ENCODE measurements at places on chromosomes 16 and 17.
A peak's percentile ranks its signal among the peaks of the same experiment; 100 is the strongest.

- H3K36me3 ChIP-seq = no peaks in the 10 kb centered on the region
- H3K27me3 ChIP-seq = peaks cover 19% of the 10 kb centered on the region
- no peaks in the 10 kb centered on the region for H3K4me1 ChIP-seq
- DNase-seq = no peak
- no peak overlapping the region for H3K27ac ChIP-seq
Observed at GRCh38 chr16:84597528-84597896, 20.4 kb downstream of the COTL1 start.

GRCh38 chr16:51553910-51554309 is 402.8 kb upstream of the SALL1 start:
- no peaks in the 10 kb centered on the region for H3K27me3 ChIP-seq
- H3K4me3 ChIP-seq = no peak overlapping the region
- H3K4me1 ChIP-seq = no peaks in the 10 kb centered on the region

DNA sequence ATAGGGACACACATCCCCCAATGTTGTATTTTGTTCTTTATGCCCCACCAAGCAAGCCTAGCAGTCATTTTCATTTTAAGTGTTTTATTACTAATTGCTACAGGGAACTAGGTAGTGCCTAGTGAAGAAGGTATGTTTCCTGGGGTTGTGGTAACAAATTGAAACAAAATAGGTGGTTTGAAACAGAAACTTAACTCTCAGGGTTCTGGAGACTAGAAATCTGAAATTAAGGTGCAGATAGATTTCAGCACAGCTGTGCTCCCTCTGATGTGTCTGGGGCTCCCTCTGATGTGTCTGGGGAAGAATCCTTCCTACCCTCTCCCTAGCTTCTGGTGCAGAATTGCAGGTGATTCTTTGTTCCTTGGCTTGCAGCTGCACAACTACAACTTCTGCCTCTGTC is 390.1 kb downstream of the ZFHX3 start:
- no peaks in the 10 kb centered on the region for H3K27me3 ChIP-seq
- H3K27ac ChIP-seq = 0 out of 2 replicates have a peak overlapping the region, but pooled peaks have one; percentile 23
- DNase-seq = peak; percentile 56
- H3K4me3 ChIP-seq = no peak overlapping the region

DNA sequence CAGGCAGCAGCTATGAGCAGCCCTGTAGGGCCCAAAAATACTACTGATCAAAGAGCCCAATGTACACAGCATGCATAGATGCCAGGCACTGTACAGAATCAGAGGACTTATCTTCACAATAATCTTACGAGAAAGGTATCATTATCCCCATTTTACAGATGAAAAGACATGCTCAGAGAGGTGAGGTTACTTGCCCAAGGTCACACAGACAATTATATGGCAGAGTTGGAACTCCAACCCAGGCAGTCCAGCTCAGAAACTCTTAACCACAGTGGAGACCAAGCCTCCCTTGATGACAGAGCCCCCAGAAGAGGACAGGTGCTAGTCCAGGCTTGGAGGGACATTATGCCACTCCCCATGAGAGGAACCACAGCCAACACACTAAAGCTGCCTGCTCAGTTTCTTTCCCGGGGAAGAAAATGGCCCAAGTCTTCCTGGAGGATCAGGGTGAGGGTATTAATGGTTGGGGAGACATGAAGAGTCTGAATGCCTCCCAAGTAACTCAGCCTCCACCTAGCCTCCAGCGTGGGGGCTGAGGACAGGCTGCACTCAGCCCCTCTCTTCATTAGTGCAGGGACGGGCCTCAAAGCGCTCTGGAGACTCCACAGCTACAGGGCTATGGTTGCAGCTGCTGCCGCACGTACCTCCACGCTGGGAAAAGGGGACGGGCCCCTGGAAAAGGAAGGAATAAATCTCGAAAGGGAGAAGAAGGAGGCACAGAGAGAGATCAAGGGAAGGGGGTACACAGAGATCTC is 826 bp downstream of the UNC119 start:
- H3K27me3 ChIP-seq = no peaks in the 10 kb centered on the region
- H3K36me3 ChIP-seq = peaks cover 35% of the 10 kb centered on the region
- peaks cover 36% of the 10 kb centered on the region for H3K4me1 ChIP-seq
- peak overlapping the region; percentile 42 for H3K27ac ChIP-seq
- H3K4me3 ChIP-seq = peak overlapping the region; percentile 80

DNA sequence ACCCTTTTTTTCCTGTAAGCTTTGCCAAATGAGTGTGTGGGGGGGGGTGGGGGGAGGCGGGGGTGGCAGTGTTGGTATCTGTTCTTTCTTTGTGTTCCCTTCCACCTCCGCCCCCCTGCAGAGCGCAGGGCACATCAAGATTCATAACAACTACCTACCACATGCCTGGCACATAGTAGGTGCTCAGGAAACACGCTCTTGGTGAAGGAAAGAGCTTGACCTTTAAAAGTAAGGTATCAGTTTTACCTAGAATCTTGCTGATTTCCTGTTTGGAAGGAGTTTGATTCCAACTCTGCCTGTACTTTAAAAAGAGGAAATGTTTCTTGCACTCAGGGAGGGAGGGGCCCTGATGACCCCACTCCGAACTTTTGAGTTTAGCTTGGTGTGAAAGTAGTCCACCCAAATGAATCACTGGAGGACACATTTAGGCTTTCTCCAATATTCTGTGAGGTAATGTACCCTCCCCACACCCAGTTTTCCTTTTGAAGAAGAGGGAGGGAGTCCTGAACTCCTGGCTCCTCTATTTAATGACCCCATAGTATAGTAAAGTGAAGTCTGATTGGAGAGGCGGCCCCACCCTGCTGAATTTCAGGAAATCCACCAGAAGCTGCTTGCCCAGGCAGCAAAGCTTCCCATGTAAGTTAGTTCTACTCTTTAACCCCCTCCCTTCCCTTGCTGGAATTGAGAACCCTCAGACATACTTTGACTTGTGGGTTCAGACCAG is 560 bp upstream of the FAM20A start:
- H3K4me3 ChIP-seq = no peak overlapping the region
- H3K4me1 ChIP-seq = no peaks in the 10 kb centered on the region
- peaks cover 15% of the 10 kb centered on the region for H3K27me3 ChIP-seq
- H3K36me3 ChIP-seq = no peaks in the 10 kb centered on the region
- no peak overlapping the region for H3K27ac ChIP-seq

DNA sequence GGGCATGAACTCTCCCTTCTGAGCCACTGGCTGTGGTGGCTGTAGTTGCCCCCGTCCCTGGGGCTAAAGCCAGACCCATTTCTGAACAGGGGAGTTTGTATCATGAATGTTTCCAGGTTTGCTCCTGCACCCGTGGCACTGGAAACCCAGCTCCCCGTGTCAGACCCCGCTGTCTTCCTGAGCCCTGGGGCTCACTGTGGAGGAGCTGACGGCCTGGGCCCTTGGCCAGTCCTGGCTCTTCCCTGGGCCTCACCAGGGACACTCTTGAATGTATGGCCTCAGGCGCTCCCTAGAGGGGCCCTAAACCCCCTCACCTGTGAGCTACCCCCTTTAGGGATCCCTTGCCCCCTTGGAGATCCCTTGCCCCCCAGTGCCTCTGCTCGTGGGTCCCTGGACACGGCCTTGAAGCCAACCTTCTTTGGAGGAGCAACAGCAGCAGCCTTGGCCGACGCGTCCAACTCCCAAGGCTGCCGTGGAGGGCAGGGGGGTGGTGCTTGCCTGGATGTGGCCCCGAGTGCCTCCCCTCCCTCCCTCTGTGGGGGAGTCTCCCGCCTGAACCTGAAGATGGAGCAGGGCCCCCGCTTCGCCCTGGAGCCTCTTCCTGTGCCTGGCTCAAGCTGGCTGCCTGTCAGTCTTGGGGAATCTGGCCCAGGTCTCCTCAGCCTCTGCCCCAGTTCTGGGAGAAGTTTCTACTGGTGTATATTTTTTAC is 15.9 kb downstream of the CASKIN2 start:
- no peaks in the 10 kb centered on the region for H3K27me3 ChIP-seq
- no peak for DNase-seq
- H3K4me3 ChIP-seq = no peak overlapping the region
- no peaks in the 10 kb centered on the region for H3K4me1 ChIP-seq

GRCh38 chr17:4436846-4437245 is 3.1 kb downstream of the SPNS3 start:
- no peaks in the 10 kb centered on the region for H3K27me3 ChIP-seq
- H3K4me1 ChIP-seq = peaks cover 72% of the 10 kb centered on the region
- H3K36me3 ChIP-seq = peaks cover 24% of the 10 kb centered on the region
- peak; percentile 91 for DNase-seq

GRCh38 chr16:79092846-79093245 is 507.7 kb downstream of the MAF start:
- DNase-seq = no peak
- no peaks in the 10 kb centered on the region for H3K27me3 ChIP-seq
- no peak overlapping the region for H3K4me3 ChIP-seq

DNA sequence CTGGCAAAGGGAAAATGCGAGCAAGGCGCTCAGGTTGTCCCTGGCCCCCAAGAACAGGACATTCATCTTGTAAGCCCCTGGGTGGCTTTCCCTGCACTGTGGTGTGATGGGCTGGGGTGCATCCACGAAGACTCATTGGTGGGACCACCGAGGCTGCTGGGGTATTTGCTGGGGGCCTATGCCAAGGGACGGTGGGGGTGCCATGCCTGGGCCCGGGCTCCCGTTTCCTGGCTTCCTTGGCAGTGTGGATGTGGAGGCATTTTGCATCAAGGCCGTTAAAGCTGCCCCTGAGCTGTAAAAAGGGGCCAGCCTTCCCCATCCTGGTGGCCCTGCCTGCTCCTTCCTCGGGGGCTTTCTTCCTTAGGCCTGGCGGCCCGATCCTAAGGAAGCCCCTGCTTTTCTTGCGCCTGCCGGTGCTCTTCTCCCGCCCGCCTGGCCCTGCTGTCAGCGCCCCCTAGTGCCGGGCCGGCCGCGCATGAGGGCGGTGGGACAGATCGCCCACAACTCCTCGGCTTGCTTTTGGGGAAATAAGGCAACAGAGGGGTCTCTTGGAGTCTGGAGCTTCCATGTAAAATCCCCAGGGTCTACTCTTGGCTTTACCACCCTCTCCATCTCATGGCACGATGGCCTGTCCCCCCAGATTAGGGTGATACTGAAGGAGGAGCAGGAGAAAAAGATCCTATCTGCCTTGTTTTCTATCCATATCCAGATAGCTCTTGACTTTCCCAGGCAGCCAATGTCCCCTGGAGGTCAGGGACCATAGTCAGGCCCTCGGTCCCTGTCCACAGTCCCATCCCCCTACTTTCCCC is 9.8 kb upstream of the TBX2 start:
- no peak overlapping the region for H3K27ac ChIP-seq
- DNase-seq = peak; percentile 49
- no peaks in the 10 kb centered on the region for H3K4me1 ChIP-seq
- H3K36me3 ChIP-seq = no peaks in the 10 kb centered on the region
- H3K4me3 ChIP-seq = no peak overlapping the region

- H3K27me3 ChIP-seq = no peaks in the 10 kb centered on the region
- no peak for DNase-seq
- H3K27ac ChIP-seq = no peak overlapping the region
- H3K4me3 ChIP-seq = no peak overlapping the region
- H3K4me1 ChIP-seq = no peaks in the 10 kb centered on the region
Observed at GRCh38 chr16:88005181-88005581, 53.9 kb downstream of the BANP start.

- peaks cover 17% of the 10 kb centered on the region for H3K27me3 ChIP-seq
- H3K36me3 ChIP-seq = no peaks in the 10 kb centered on the region
- DNase-seq = no peak
- H3K4me3 ChIP-seq = no peak overlapping the region
- no peak overlapping the region for H3K27ac ChIP-seq
- peaks cover 10% of the 10 kb centered on the region for H3K4me1 ChIP-seq
Observed at GRCh38 chr17:37762666-37763065, 17.8 kb upstream of the HNF1B start.

- H3K4me1 ChIP-seq = no peaks in the 10 kb centered on the region
- no peak overlapping the region for H3K27ac ChIP-seq
- no peak overlapping the region for H3K4me3 ChIP-seq
- no peaks in the 10 kb centered on the region for H3K36me3 ChIP-seq
- H3K27me3 ChIP-seq = no peaks in the 10 kb centered on the region
- DNase-seq = no peak
Observed at GRCh38 chr17:33572615-33573014, 279.5 kb upstream of the ASIC2 start.

- no peak overlapping the region for H3K27ac ChIP-seq
- H3K4me3 ChIP-seq = no peak overlapping the region
- H3K36me3 ChIP-seq = no peaks in the 10 kb centered on the region
Observed at GRCh38 chr16:2328428-2328827, 12.1 kb downstream of the ABCA3 start.

DNA sequence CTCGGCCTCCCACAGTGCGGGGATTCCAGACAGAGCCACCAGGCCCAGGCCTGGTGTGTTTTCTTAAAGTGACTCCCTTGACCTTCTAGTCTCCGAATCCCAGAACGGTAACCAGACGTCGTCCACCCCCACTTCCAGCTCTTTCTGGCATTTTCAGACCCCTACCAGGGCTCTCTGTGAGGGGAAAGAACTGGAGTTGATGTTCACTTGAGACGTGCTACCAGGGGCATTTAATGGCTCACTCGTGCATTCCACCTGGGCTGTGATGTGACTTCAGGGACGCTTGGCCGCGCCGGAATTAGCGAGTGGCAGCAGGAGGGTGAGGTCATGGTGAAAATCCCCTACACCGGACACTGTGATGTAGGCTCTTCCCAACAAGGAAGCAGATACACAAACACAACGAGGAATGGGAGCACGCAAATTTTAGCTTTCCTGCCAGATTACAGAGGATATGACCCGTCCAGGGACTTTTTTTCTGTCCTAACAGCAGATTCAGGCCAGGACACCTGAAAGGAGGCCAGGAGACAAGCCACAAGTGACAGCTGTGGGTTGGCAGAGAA is 1.1 kb upstream of the GNA13 start:
- DNase-seq = no peak
- H3K27me3 ChIP-seq = no peaks in the 10 kb centered on the region
- peak overlapping the region; percentile 88 for H3K27ac ChIP-seq
- no peak overlapping the region for H3K4me3 ChIP-seq
- peaks cover 37% of the 10 kb centered on the region for H3K4me1 ChIP-seq

GRCh38 chr16:20866145-20866772 is 33.9 kb downstream of the DCUN1D3 start:
- H3K4me3 ChIP-seq = no peak overlapping the region
- peaks cover 6% of the 10 kb centered on the region for H3K36me3 ChIP-seq
- H3K27ac ChIP-seq = no peak overlapping the region

- no peaks in the 10 kb centered on the region for H3K36me3 ChIP-seq
- no peak overlapping the region for H3K4me3 ChIP-seq
- no peak for DNase-seq
- no peaks in the 10 kb centered on the region for H3K4me1 ChIP-seq
- no peak overlapping the region for H3K27ac ChIP-seq
Observed at GRCh38 chr17:78496311-78496710, 80.9 kb downstream of the DNAH17 start.

GRCh38 chr17:71632328-71632727 is 488.5 kb upstream of the SOX9 start:
- no peak for DNase-seq
- H3K36me3 ChIP-seq = no peaks in the 10 kb centered on the region
- H3K27ac ChIP-seq = no peak overlapping the region
- H3K4me3 ChIP-seq = no peak overlapping the region

GRCh38 chr16:83305092-83305491 is 502.7 kb upstream of the HSBP1 start:
- H3K4me1 ChIP-seq = no peaks in the 10 kb centered on the region
- no peak overlapping the region for H3K27ac ChIP-seq
- H3K27me3 ChIP-seq = no peaks in the 10 kb centered on the region
- H3K36me3 ChIP-seq = no peaks in the 10 kb centered on the region
- no peak overlapping the region for H3K4me3 ChIP-seq
- no peak for DNase-seq

GRCh38 chr17:64686705-64687104 is 24.6 kb upstream of the SMURF2 start:
- no peaks in the 10 kb centered on the region for H3K27me3 ChIP-seq
- no peak for DNase-seq
- H3K36me3 ChIP-seq = no peaks in the 10 kb centered on the region
